ENCODE measurements at places on chromosomes 13 and 19.

DNA sequence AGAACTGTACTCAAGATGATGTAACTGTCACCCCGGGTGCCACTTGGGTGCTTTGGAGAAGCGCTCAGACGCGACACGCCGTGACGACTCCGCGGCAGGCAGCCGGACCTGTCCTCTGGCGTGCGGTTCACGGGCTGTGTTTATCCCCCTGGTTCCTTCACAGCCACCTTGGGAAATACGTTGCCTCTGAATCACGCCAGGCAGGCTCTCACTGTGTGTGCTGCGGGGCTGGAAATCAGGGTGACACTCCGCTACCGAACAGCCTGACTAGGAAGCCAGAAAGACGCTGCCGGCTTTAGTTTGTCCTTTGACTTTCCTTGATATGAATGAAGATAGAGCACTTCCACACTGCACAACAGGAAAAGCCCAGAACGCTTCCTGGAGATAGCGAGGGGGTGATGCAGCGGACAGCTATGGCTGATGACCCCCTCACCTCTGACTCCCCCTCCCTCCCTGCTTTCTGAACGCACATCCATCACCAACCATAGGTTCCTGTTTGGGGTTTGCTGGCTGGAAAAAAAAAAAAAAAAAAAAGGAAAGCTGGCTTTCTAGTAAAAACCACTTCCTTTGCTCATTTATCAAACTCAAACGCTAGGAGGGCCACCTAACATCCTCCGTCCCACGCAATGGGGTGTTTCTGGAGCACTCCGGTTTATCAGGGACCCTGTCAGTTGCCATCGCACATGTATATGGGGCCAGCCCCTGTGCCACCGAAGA, 3.7 kb upstream of the GP6 start:
- no peak for DNase-seq

- no peak for DNase-seq
Observed at GRCh38 chr13:41332829-41333228, 21.8 kb downstream of the NAA16 start.

- no peak for DNase-seq
Observed at GRCh38 chr13:111623208-111623607, 302.8 kb downstream of the TEX29 start.

GRCh38 chr19:17623224-17623935, 64.8 kb downstream of the UNC13A start:
- no peak for DNase-seq

DNA sequence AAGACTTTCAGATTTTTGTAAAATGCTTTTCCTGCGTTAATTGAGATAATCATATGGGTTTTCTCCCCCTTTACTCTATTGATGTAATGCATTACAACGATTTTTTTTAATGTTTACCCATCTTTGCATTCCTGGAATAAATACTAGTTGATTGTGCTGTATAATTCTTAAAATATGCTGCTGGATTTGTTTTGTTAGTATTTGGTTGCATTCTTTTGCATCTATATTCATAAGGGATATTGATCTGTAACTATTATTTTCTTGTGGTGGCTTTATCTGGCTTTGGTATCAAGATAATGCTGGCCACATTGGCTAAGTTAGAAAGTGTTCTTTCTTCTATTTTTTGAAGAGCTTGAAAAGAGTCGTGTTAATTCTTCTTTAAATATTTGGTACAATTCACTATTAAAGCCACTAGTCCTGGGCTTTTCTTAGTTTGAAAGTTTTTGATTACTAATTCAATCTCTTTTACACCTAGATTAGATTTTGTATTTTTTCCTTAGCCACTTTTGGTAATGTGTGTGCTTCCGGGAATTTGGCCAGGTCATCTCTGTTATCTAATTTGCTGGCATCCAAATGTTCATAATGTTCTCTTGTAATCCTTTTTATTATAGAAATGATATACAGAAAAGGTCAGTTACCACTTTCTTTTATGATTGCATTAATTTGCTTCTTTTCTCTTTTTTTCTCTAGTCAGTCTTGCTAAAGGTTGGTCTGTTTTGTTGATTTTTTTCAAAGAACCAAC, 29.8 kb downstream of the KL start:
- DNase-seq = no peak

- DNase-seq = no peak
Observed at GRCh38 chr19:12047868-12048267, 4.9 kb downstream of the ZNF878 start.

- DNase-seq = no peak
Observed at GRCh38 chr13:92842145-92842544, 384.5 kb upstream of the GPC6 start.

GRCh38 chr13:108437496-108437895, 168.0 kb downstream of the TNFSF13B start:
- DNase-seq = no peak

GRCh38 chr19:18415178-18415867, 3.9 kb upstream of the SSBP4 start:
- no peak for DNase-seq

- no peak for DNase-seq
Observed at GRCh38 chr13:110826861-110827672, 87.8 kb downstream of the ANKRD10 start.

GRCh38 chr13:112776354-112776753, 86.5 kb downstream of the ATP11A start:
- DNase-seq = no peak

GRCh38 chr19:3295581-3295980, 70.8 kb upstream of the NFIC start:
- DNase-seq = no peak

- DNase-seq = no peak
Observed at GRCh38 chr19:38251564-38252051, 4.6 kb downstream of the PPP1R14A start.

GRCh38 chr13:26991508-26992181, 180.0 kb downstream of the USP12 start:
- no peak for DNase-seq

- no peak for DNase-seq
Observed at GRCh38 chr19:10214784-10215183, 16.3 kb downstream of the S1PR2 start.

- no peak for DNase-seq
Observed at GRCh38 chr13:109180905-109181425, 551.6 kb downstream of the MYO16 start.

- no peak for DNase-seq
Observed at GRCh38 chr19:55376241-55376933, at the start of gene TMEM190. TSS of gene TMEM190 (plus strand) at chr19:55376826. CDS start at chr19:55376854, 28 bp downstream.

- DNase-seq = no peak
Observed at GRCh38 chr19:49297403-49297802, 27.6 kb downstream of the SLC6A16 start.

- DNase-seq = no peak
Observed at GRCh38 chr13:80524447-80525215, 183.7 kb upstream of the SPRY2 start.

DNA sequence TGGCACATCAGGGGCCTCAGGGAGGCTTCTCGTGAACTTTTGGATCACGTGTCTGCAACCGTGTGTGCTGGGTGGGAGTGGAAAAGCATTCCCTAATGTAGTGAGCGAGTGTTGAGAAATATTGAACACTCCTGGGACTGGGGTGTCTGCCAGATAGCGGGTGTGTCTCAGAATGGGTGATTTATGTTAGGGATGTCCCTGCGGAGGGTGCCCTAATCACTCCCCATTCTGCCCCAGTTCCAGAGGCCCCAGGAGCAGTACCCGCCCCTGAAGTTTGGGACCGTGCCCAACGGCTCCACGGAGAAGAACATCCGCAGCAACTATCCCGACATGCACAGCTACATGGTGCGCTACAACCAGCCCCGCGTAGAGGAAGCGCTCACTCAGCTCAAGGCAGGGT, 24.2 kb upstream of the GRWD1 start:
- no peak for DNase-seq

GRCh38 chr13:42893214-42893671, 98.8 kb downstream of the EPSTI1 start:
- DNase-seq = no peak

DNA sequence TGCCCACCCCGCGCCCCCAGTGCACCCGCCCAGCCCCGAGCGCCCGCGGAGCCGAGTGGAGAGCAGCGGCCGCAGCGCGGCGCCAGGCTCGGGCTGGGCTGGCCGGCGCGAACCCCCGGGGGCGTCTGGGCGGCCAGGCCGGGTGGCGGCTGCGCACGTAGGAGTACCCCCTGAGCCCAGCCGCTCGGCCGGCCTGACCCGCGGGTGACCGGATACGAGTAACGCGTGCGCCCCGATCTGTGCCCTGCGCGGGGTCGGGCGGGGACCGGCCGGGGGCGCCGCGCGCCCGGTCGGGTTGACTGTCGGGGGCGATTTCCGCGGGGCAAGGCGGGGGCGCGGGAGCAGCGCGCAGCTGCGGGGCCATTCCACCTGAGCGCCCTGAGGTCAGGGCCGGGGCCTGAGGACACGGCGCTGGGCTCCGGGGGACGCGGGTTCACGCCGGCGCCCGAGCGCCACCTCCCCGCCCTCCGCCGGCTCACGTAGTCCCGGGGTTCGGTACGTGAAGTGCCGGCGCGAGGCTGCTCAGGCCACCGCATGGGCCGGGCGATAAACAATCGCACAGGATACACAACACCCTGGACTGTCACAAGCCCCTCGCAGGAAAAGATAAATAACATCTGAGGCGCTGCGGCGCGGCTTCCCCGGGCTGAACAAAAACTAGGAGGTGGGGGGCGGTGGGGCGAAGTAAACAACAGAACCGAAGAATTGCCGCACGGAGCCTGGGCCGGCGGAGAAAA, 37.6 kb upstream of the FLT1 start:
- no peak for DNase-seq

- DNase-seq = no peak
Observed at GRCh38 chr13:103386341-103386740, 320.1 kb upstream of the SLC10A2 start.

GRCh38 chr13:21528616-21529015, 69.5 kb upstream of the ZDHHC20 start:
- DNase-seq = no peak

DNA sequence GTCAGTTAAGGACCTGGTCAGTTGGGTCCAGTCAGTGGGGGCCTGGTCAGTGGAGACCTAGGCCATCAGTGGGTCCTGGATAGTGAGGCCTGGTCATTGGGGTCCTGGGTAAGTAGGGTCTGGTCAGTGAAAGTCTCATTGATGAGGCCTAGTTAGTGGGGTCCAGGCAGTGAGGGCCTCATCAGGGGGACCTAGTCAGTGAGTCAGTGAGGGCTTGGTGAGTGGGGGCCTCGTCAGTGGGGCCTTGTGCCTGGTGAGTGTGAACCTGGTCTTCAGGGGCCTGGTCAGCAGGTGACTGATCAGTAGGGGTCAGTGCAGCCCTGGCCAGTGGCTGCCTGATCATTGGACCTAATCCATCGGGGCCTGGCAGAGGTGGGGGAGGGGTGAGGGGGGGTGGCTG, 42.6 kb upstream of the TPM4 start:
- no peak for DNase-seq

Data from stimulated activated CD8-positive, alpha-beta memory T cell treated with anti-CD3 and anti-CD28 coated beads, Interleukin-15, amount 100 ng/mL, for 1 hour (primary cell).